ENCODE measurements at places on chromosomes 6 and 20.
A peak's percentile ranks its signal among the peaks of the same experiment; 100 is the strongest.

- no peak for DNase-seq
These were observed 40.8 kb downstream of the ZBTB2 start for GRCh38 chr6:151350442-151351145.

- DNase-seq, result no peak
These were observed 443.7 kb downstream of the GJA1 start for GRCh38 chr6:121879149-121879548.

DNA sequence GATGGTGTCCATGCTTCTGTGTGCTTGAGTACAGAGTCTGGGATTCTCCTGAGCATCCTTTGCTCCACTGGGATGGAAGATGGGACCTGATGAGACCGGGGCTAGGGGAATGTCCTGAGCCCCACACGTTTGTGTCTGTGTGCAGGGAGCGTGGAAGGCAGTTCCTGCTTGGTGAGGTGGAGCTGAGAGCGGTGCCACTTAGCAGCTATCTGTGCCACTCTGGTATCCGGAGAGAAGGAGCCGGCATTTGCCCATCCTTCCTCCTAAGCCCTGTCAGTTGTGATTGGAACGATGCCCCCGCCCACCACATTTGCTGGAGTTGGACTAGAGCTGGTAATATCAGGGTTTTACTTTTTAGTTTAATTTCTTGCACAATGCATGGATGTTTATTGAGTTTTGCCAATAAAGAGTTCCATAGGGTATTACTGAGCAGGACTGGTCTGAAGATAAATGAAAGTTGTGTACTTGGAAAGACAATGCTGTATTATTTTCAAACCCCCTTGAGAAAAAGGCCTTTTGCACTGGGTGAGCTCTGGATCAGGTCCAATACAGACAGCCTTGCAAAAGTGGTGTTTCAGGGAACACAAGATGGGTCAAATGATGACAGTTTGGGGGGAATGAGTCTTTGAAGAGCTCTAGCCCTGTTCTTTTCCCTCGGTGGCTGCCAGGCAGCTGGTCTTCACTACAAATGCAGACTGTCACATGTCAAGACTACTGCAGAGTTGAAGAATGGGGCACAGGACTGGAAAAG lies 130.8 kb downstream of the SYCP2 start:
- peak; percentile 39 for DNase-seq

GRCh38 chr6:43103253-43103876 lies 27.3 kb downstream of the PTK7 start:
- no peak for DNase-seq

DNA sequence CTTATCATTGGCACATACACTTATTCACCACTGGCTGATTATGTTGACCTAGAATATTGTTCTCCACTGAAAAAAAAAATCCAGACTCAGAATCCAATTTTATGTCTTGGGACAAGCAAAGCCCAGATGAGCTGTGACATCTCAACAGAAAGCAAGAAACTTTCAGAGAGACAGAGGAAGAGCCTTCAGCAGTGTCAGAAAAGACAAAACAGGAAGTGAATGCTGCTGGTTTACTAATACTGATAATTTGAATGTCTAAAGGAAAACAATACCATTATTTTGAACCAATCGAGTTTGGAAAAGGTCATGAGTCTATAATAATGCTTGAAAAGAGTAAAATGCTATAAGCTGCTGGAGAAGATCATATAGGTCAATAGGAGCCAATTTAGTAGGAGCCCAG lies 179.8 kb upstream of the RIMS1 start:
- no peak for DNase-seq

GRCh38 chr20:37944456-37944981 lies 41.6 kb downstream of the VSTM2L start:
- DNase-seq, result no peak

DNA sequence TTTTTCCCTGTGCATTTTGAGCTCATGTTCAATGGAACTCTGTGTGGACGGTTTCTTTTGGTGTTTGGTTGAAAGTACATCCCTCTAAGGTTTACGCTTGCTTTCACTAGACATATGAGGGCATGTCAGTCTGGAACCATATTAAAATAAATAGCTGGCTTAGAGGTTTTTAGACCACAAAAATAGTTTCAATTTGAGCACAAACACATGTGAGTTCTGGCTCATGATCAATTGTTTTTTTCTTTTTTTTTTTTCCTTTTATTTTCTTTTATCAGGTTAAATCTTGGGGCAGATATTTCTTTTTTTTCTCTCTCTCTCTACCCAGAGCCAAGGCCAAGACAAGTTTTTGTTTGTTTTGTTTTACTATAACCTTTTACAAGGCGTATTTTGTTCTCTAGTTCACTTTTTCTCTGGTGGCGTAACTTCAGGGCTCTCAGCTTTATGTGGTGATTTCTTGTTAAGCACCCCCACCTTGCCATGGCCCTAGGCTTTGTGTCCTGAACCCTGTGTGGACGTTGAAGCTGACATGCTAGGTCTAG lies 92.9 kb downstream of the SHLD1 start:
- DNase-seq, result no peak

Data from breast epithelium (tissue), 4 donors.